ENCODE measurements at places on chromosomes 16 and 17.
A peak's percentile ranks its signal among the peaks of the same experiment; 100 is the strongest.

GRCh38 chr16:58034128-58034685 lies 8.7 kb downstream of the MMP15 start:
- DNase-seq: no peak

DNA sequence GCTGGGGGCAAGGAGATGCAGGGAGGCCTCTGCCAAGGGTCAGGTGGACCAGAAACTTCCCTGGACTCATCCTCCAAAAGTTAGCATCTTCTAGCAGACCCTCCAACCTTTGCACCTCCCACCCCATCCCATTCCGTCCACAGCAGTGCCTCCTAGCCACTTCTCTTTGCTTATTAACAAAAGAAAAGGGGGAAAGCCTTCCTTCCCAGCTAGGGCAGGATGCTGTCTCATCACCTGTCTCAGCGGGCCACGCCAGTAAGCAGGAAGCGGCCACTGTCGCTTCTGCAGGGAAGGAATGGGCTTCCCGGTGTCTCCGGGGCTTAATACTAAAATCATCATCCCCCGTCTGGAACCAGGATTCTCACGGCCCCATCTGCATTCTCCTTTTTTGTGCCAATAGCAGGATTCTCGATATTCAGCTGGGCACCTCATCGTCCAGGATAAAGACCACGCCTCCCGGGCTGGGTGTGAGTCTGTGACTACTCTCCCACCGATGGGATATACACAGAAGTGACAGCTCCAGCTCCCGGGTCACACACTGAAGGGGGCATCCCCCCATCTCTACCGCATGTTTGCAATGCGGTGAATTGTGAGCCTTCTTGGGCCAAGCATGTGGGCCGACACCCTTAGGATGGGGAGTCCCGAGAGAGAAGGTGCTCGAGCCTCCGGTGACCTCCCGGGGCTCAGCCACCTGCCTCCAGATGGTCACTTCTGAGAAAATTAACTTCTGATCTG lies 15.5 kb upstream of the RBFOX3 start:
- no peak for DNase-seq

- DNase-seq: peak; percentile 51
Observed at GRCh38 chr17:49576088-49576916, 631 bp downstream of the NXPH3 start.

GRCh38 chr16:68564382-68564985 lies 25.4 kb downstream of the ZFP90 start:
- DNase-seq: peak; percentile 6

GRCh38 chr17:67435122-67435521 lies 58.0 kb downstream of the PITPNC1 start:
- no peak for DNase-seq

DNA sequence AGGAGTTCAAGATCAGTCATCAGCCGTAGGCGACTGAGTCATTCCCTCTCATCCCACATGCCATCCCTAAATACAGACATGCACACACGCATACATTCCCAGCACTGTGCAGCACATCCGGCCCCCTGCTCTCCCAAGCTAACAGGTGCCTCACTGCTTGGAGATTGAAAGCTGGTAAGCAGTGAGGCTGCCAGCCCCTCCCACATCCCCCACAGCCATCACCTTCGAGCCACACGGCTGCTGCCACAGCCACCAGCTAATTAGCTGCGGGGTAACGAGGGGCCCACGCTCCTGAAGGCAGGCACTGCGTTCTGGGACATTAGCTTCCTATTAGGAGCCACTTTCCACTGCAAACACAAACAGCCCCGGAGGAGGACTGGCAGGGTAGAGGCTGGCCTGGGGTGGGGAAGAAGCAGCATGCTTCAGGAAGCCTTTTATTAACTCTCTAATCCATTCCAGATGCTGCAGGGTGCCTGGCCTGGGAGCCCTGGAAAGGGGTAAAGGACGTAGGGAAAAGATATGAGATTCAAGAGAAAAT lies 179.6 kb downstream of the CCT6B start:
- DNase-seq: peak; percentile 18
